ENCODE measurements at places on chromosomes 5 and 9.

- H3K4me1 ChIP-seq = no peaks in the 10 kb centered on the region
- DNase-seq = no peak
- H3K36me3 ChIP-seq = no peaks in the 10 kb centered on the region
- H3K27ac ChIP-seq = no peak overlapping the region
- no peak overlapping the region for H3K4me3 ChIP-seq
These were observed 294.4 kb downstream of the SEMA5A start for GRCh38 chr5:9251379-9251980.

GRCh38 chr5:38184627-38185026 lies 73.7 kb upstream of the EGFLAM start:
- no peaks in the 10 kb centered on the region for H3K36me3 ChIP-seq
- DNase-seq = no peak
- H3K4me1 ChIP-seq = no peaks in the 10 kb centered on the region
- H3K4me3 ChIP-seq = no peak overlapping the region

GRCh38 chr5:135740475-135740874 lies 94.0 kb upstream of the SLC25A48 start:
- H3K27me3 ChIP-seq = peaks cover 8% of the 10 kb centered on the region
- no peak overlapping the region for H3K4me3 ChIP-seq
- DNase-seq = no peak
- H3K4me1 ChIP-seq = no peaks in the 10 kb centered on the region

- H3K27me3 ChIP-seq = no peaks in the 10 kb centered on the region
- H3K27ac ChIP-seq = no peak overlapping the region
- H3K4me3 ChIP-seq = no peak overlapping the region
- H3K36me3 ChIP-seq = no peaks in the 10 kb centered on the region
- H3K4me1 ChIP-seq = no peaks in the 10 kb centered on the region
These were observed 149.6 kb downstream of the TTLL11 start for GRCh38 chr9:121943463-121943862.

DNA sequence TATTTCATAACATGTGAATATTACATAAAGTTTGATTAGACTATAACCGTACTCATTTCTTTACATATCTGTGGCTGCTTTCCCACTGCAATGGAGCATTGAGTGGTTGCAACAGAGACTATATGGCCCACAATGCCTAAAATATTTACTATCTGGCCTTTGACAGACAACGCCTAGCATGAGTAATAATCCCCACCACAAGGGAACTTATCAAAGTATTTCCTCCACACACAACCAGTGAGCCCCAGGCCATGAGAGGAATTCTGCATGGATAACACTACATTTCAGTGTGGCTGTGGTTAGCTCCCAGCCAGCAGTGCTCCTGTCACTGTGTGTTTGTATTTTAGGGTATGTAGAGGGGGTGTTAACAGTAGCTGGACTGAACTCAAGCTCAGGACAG lies 54.8 kb downstream of the FAM81B start:
- no peak overlapping the region for H3K4me3 ChIP-seq
- no peak overlapping the region for H3K27ac ChIP-seq
- no peak for DNase-seq
- H3K27me3 ChIP-seq = no peaks in the 10 kb centered on the region
- H3K4me1 ChIP-seq = no peaks in the 10 kb centered on the region

- H3K27ac ChIP-seq = peak overlapping the region; percentile 79
- H3K27me3 ChIP-seq = no peaks in the 10 kb centered on the region
- peaks cover 22% of the 10 kb centered on the region for H3K36me3 ChIP-seq
- no peak overlapping the region for H3K4me3 ChIP-seq
These were observed 25.8 kb upstream of the F2R start for GRCh38 chr5:76690037-76690679.

DNA sequence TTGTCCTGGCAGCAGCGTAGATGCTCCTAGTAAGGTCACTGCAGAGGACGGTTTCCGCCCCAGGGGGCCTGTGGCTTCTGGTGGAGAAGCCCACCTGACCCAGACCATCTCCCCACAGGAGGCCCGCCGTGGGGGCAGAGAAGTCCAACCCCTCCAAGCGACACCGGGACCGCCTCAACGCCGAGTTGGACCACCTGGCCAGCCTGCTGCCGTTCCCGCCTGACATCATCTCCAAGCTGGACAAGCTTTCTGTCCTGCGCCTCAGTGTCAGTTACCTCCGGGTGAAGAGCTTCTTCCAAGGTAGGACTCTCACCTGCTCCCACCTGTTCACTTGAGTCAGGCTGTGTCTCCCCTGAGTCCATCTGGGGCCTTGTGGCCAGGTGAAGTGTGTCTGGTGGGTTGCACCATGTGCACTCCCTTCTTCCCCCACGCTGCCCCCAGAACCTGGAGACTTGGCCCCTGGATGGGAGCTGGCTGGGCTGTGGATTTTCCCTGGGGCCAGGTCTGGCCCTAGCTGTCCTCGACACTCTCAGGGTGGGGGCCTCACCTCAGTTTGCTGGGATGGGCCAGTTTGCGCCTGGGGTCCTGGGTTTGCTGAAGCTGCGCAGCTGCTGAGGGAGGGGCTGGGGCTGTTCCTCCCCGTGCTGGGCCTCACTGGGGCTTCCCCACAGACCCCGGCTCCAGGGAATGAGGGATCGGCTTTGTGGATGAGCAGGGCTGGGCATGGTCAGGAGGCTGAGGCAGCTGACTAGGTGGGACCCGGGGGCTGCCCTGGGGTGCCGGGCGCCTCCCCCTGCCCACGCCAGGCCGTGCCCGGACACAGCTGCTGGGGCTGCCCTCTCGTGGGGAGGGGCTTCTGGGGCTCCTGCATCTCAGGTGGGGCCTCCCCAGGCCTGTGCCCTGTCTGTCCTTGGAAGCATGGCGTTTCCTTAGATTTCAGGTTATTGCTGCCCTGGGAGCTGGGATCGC lies 32.4 kb downstream of the AHRR start:
- peaks cover 2% of the 10 kb centered on the region for H3K36me3 ChIP-seq
- H3K27ac ChIP-seq = no peak overlapping the region
- no peak for DNase-seq
- H3K4me3 ChIP-seq = no peak overlapping the region
- no peaks in the 10 kb centered on the region for H3K4me1 ChIP-seq

DNA sequence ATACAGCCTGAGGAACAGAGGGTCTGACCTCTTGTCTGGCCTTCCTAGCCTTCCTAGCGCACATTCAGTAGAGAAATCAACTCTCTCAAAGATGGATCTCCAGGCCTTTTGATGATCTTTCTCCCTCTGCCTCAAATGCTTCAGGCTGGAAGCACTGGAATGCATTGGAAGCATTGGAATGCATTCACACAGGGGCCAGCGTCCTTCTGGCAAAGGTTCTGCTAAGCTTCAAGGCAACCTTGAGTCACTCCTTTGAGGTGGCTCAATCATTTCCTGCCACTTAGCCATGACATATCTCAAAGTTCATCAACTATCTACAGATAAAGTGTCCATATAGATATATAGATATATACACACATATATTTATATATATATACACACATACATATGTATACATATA lies 42.9 kb downstream of the OR2K2 start:
- H3K4me1 ChIP-seq = no peaks in the 10 kb centered on the region
- H3K27me3 ChIP-seq = peaks cover 8% of the 10 kb centered on the region
- DNase-seq = no peak
- no peak overlapping the region for H3K4me3 ChIP-seq

DNA sequence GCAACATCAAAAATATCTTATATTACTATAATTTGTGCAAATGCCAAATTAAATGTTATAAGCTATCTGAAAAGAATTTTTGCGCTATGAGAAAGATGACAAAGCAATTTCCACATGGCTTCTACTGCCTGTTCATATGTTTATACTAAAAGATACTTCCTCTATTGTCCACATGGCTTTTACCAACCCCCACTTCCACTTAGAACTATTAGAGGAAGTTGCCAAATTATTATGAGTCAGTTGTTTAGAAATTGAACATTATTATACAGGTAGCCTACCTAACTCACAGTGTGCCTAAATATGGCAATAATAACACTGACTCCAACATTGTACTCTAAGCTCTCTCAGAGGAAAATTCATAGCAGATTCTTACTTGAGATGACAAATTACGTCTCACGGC lies 37.6 kb upstream of the SLC27A6 start:
- no peak overlapping the region for H3K4me3 ChIP-seq
- no peak overlapping the region for H3K27ac ChIP-seq
- H3K27me3 ChIP-seq = no peaks in the 10 kb centered on the region
- no peaks in the 10 kb centered on the region for H3K4me1 ChIP-seq

- H3K27me3 ChIP-seq = peaks cover 23% of the 10 kb centered on the region
- H3K36me3 ChIP-seq = peaks cover 42% of the 10 kb centered on the region
- H3K4me3 ChIP-seq = no peak overlapping the region
- no peak for DNase-seq
- peak overlapping the region; percentile 81 for H3K27ac ChIP-seq
These were observed 15.3 kb downstream of the HNRNPH1 start for GRCh38 chr5:179608131-179608581.

GRCh38 chr5:74212336-74212735 lies 428.2 kb downstream of the ENC1 start:
- H3K27me3 ChIP-seq = no peaks in the 10 kb centered on the region
- no peak overlapping the region for H3K27ac ChIP-seq
- DNase-seq = peak; percentile 6
- H3K4me3 ChIP-seq = no peak overlapping the region
- no peaks in the 10 kb centered on the region for H3K36me3 ChIP-seq

DNA sequence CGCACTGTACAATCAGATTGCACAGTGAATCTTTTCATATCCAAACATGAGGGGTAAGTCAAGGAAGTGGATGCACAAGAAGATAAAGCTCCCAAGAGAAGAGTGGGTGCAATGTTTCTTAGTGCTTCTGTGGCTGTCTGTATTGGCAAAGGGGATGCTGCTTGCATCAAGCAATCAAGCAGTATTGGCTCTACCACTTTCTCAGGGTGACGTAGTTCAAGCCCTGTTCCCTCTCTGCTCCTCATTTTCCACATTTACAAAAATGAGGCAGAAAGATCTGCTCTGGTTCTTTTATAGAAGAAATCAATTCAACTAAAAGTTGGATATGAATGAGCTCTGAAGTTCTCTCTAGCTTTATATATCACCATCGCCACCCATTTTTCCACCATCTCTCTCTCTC lies 2.3 kb downstream of the TNFSF8 start:
- H3K4me3 ChIP-seq = peak overlapping the region; percentile 15
- peaks cover 6% of the 10 kb centered on the region for H3K27me3 ChIP-seq
- H3K4me1 ChIP-seq = peaks cover 62% of the 10 kb centered on the region
- DNase-seq = no peak
- no peaks in the 10 kb centered on the region for H3K36me3 ChIP-seq

DNA sequence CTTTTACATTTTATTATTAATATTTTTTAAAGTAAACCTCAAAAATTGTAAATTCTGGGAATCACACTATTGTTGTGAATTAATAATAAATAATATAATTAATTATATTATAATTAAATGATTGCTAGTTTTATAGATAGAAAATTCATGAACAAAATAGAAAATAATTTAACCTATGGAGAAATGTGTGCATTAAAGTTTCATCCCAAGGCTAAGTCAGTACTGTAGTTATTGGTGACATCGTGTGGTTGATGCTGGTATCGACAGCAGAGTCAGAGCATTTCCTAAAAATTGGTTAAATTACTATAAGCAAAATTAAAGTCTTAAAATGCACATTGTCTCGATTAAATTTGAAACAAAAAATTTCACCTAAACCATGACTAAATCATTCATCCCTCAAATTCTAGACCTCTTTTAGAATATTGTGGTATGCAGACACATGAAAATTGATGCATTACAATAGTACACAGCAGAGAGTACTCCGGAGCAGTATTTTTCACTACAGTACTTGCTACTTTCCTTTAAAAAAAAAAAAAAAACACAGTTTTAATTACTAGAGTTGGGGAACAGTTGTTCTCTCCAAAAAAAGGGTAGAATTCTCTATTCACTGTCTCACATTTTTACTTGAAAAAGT lies 73.9 kb downstream of the RORB start:
- H3K27me3 ChIP-seq = no peaks in the 10 kb centered on the region
- H3K4me1 ChIP-seq = no peaks in the 10 kb centered on the region
- no peak for DNase-seq
- H3K27ac ChIP-seq = no peak overlapping the region

DNA sequence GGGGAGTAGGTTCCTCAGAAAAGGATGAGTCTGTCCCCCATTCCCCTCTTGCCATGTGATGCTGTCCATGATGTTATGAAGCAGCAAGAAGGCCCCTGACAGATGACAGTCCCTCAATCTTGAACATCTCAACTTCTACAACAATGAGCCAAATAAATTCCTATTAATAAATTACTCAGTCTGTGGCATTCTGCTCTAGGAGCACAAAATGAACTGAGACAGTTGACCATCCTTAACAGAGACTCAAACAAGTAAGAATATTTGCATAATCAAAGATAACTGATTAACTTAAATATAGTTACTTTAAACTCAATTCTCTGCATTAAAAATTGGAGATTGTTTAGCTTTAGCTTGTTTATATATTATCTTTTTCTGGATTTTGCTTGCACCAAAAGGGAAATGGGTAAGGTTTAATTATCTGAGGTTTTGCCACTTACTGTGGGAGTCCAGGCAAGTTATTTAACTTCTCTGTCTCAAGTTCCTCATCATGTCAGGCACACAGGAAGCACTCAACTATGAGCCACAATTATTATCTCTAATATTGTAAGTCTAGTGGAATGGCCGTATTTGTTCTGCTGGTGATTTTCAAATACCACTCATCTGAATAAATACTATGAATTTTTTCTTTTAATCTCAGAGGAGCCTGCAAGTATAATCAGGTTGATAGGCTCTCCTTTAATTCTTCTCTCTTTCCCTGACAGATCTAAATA lies 162.9 kb downstream of the TSSK1B start:
- no peak for DNase-seq
- H3K4me3 ChIP-seq = no peak overlapping the region
- no peak overlapping the region for H3K27ac ChIP-seq
- peaks cover 7% of the 10 kb centered on the region for H3K4me1 ChIP-seq
- peaks cover 2% of the 10 kb centered on the region for H3K27me3 ChIP-seq

DNA sequence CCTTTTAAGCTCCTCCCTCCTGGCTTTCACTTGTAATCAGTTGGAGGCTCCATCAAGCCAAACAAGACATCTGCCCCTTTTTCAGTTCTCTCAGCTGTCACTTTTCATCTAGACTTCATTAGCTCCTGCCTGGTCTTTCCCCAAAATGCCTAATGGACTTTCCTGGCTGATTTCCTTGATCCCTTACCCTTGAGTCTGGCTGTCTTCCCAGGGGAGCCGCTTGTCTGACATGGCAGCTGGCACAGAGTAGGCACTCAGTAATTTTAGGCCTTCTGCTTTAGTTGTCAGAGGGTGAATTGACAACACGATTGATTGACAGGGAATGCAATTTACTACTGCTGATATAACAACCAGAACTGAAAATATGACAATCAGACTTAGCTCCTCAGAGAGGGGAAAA lies 2.1 kb downstream of the C9orf153 start:
- DNase-seq = no peak
- H3K27ac ChIP-seq = peak overlapping the region; percentile 6
- peaks cover 4% of the 10 kb centered on the region for H3K27me3 ChIP-seq
- no peaks in the 10 kb centered on the region for H3K36me3 ChIP-seq
- H3K4me3 ChIP-seq = no peak overlapping the region
